ENCODE measurements at places on chromosomes 12 and 14.
A peak's percentile ranks its signal among the peaks of the same experiment; 100 is the strongest.

GRCh38 chr14:64253672-64254071, 40.5 kb downstream of the ESR2 start:
- DNase-seq = peak; percentile 66

DNA sequence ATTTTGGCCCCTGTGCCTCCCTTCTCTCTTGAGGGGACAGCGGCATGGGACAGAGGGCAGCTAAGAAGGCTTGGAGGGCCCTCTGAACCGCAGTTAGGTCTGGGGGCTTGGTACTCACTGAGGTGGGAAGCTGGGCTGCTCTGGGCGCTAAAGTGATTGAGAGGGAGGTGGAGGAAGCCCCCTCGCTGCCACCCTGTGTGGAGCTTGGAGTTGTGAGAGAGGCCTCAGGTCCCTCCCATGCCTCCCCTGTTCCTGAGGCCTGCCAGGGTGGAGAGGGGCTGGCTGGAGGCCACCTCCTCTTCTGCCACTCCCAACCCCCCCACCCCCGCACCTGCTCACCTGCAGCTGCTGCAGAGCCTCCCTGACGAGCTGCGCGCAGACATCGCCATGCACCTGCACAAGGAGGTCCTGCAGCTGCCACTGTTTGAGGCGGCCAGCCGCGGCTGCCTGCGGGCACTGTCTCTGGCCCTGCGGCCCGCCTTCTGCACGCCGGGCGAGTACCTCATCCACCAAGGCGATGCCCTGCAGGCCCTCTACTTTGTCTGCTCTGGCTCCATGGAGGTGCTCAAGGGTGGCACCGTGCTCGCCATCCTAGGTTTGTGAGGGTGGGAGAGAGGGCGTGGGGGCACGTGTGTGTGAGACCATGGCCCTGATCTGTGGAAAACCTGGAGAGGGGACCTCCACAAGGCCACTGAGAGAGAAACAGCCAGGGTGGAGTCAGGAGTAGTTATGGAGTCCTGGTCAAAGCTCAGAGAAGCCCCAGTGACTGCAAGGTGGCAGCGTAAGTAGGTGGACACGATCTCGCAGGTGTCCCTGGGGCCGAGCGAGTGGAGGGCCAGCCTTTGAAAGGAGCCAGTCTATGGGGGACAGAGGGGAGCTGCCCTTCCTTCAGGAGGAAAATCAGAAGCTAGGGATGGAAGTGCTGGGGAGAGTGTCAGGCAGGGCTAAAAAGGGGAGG, 11.2 kb downstream of the KCNH3 start:
- no peak for DNase-seq

DNA sequence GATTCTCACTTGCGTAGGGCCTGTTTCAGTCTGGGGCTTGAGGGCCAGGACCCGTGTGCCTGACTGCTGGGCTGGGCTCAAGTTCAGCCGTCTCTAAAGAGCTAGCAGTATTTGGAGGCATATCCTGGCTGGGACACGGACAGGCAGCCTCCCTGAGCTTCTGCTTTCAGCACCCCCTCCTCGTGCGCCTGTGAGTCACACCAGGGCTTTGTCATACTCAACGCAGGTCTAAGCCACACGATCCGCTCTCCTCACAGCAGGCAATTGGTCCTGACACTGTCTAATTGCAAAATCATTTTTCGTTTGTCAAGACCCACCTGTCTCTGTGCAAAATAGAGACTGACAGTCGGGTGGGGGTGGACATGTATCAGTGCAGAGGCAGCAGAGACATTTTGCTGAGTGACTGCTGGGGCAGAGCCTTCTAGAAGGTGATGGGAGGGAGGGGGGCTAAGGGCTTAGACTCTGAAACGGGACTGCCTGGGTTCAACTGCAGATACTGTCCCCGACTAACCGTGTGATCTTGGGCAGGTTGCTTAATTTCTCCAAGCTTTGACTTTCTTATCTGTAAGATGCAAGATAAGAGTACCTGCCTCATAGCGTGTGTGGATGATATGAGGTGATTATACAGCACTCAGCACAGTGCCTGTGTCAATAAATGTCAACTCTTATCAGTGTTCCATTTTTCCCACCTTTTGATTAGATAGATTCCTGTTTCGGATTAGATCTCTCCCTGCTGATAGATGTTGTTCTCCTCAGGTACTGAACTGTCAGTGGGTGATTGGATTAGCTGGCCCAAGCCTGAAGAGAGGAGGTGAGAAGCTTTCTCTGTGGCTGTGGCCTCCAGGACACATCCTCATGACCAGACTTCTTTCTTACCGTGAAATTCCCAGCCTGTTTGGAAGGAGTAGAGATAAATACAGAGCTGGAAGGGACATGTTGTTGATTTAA, 53.1 kb downstream of the KCNA1 start:
- no peak for DNase-seq

- DNase-seq = no peak
Observed at GRCh38 chr14:86279405-86279804, 749.5 kb downstream of the FLRT2 start.

GRCh38 chr12:107632246-107632645, 53.4 kb upstream of the PWP1 start:
- DNase-seq = no peak

DNA sequence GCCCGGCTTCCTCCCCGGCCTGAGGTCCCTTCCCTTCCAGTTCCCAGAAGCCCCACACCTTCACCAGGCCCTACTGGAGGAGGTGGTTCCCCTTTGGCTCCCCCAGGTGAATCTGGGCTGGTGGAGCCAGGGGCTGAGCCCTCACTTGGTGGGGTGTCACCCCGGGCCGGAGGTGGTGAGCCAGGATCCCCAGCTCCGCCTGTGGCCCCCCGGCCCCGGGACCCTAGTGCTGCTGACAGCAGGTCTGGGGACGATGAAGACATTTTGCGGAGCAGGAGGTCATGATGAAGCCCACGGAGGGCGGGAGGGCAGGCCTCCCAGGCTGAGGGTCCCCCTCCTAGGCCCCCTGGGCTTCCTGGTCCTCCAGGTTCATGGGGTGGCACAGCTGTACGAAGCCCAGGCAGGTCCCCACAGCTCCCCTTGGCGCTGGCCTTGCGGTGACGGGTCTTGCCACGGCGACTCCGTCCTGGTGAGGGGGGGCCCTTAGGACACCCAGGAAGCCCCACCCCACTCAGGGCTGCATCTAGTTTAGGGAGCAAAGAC, 16.6 kb downstream of the MAP3K12 start:
- DNase-seq = no peak

GRCh38 chr12:123040106-123040505, 59.6 kb downstream of the ARL6IP4 start:
- DNase-seq = no peak

DNA sequence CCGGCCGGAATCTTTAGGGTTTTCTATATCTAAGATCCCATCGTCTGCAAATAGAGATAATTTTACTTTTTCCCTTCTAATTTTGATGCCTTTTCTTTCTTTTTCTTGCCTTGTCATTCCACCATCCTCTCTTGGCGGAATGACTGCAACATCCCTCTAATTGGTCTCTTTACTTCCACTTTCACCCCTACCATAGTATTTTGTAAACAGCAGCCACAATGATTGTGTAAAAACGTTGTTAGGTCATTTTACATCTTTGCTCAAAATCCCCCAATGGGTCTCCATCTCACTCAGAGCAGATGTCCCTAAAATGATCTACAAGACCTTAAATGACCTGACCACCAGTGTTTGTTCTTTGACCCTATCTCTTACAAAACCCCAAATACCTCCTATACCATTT, 80.0 kb upstream of the STAC3 start:
- DNase-seq = no peak

GRCh38 chr14:103581206-103581605, 18.4 kb downstream of the COA8 start:
- no peak for DNase-seq

GRCh38 chr12:32248441-32249140, 141.9 kb downstream of the BICD1 start:
- no peak for DNase-seq

DNA sequence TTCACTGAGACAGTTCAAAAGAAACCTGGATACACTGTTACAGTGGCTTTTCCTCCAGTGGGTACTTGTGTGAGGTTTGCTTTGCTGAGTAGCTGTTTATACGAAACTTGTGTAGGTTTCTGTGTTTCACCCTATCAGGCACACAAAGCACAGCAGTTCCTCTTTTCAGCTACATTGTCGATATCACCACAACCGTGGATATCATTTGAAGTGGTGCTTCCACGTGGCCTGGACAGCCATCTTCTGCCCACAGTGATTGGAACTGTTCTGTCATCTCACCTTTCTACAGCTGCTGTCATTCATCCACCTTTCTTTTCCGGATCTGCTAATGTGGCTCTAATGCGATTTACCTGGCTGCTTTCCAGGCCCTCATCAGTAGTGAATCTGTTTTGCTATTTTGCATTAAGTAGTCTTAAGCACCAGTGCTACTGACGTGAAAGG, 368.8 kb downstream of the SYT1 start:
- no peak for DNase-seq

DNA sequence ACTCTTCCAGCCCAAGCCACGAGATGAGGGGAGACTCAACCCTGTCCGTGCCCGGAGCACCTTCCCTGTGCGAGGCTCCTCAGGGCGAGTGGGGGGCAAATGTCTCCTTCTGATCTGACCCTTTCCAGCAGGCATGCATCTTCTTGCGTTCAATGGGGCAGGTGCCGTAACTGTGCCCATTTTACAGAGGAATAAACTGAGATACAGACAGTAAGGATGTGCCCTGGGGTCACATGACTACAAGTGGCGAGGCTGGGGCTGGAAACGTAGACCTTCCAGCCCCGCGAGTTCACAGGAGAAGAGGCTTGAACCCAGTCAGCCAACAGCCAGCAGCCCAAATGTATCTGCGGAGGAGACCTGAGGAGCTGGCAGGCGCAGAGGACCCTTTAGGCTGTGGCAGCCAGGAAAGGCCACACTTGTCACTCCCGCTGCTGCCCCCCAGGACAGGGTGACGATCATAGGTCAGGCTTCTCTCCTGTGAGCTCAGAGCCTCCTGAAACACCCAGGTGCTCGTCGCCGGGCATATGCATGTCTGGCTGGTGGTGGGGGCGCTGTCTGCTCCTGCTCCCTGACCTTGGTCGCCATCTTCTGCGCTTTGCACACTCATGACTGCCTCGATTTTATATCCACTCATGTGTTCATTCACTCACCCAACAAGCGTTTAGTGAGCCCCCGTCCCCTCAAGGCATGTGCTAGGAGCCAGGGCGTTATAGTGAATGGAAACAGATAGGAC, 41.7 kb downstream of the CCDC88C start:
- no peak for DNase-seq

DNA sequence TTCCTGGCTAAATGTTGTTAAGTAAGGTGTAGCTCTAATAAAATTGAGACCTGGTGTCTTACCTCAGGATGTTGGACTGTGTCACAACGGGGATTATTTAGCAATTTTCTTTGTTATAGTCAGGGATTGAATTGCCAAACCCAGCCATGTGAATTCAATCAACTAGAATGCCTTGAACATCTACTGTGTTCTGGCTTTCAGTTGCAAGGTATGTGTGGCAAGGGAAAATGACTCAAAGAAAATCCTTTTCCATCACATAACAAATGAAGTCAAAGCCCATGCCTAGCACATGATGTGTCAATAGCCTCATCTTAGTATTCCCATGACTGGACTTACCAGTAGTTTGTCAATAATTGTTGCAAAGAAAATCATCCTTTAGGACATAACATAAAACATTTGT, 519.8 kb upstream of the FLRT2 start:
- no peak for DNase-seq

DNA sequence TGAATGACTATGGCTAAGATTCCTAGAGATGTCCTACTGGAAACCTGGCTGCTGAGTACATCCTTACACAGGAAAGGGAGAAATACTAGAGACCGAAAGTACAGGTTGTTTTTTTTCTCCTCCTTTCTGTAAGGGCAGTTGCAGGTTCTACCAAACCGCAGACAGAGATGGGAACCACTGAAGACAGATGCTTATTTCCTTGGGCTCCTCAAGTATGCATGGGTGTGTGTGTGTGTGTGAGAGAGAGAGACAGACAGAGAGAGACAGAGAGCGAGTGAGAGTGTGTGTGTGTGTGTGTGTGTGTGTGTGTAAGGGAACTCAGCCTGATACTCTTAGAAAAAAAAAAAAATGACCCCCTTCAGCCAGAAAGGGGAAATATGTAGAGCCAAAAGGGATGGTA, 42.5 kb downstream of the MAP4K5 start:
- DNase-seq = no peak

DNA sequence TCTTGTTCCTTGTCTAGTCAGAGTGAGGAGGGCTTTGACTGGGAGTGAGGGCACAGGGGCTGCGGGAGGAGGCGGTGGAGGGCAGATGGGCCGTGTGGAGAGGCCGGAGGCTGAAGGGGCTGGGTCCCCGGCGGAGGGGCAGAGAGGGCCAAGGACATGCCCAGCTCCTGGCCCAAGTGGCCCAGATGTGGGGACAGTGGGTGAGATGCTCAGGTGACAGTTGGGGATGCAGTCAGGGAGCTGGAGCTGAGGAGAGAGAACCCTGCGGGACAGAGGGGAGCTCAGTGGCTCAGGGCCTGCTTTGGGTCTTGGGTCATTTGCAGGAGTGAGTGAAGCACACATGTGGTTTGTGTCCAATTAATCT, 26.5 kb upstream of the PLD4 start:
- no peak for DNase-seq

DNA sequence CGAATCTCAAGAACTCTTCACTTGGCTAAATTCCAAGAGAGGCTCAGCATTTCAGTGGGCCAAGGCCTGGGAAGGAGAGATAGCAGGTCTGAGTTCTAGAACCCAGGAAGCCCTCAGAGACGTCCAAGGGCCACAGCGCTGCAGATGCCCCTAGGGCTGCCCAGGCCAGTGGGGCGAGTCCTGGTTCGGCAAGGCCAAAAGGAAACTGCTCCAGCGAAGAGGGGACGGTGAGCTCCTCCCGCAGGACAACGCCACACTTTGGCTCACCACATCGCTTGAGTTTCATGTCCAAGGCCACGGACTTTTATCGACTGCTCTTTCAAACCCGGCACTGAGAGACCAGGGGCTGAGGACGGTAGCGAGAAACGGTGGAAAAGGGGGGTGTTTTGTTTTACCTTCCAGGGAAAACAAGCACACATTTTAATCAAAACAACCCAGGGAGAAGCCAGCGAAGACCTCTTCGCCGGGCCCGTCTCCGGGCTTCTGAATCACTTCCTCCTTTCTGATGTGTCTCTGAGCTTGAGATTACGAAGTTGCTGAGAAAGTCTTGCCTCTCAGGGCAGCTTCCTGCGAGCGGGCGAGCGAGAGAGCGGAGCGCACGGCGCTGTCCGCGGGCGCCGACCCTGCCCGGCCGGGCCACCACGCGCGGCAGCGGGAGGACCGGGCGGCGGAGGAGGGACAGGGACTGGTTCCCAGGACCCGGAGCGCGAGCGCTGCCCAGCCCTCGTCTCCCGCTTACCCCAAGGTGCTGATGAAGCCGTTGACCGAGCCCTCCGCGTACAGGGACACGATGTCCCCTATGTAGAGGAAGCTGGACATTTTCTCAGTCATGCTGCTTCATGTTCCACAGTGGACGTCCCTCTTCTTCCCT, 808 bp downstream of the ITPR2 start:
- no peak for DNase-seq

- DNase-seq = no peak
Observed at GRCh38 chr12:31444736-31445135, 118.8 kb upstream of the SINHCAF start.

- no peak for DNase-seq
Observed at GRCh38 chr14:22418631-22419030, 170.4 kb downstream of the DAD1 start.

DNA sequence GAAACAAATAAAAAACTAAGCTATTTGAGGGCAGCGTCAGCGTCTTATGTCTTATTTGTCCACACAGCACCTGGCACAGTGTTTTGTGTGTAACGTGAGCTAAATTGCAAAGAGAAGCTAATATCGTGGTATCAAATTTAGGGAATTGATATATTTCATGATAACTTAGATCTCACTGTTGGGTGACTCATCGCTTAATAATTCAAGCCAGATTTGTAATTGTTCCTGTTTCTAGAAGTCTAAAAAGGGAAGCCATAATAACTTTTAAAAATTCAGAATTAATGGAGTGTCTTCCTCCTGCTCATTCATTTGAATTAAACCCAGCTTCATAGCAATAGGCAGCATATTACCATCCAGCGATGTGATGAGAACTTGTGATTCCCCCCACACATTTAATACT, 214.7 kb downstream of the PDZRN4 start:
- no peak for DNase-seq

All from AG04450 (cell line).